ENCODE measurements at places on chromosomes 5 and 9.

GRCh38 chr5:36198281-36198680, 43.4 kb downstream of the NADK2 start:
- DNase-seq = no peak

GRCh38 chr5:113047733-113048652, 71.4 kb downstream of the DCP2 start:
- peak; percentile 25 for DNase-seq

- DNase-seq = no peak
Observed at GRCh38 chr9:22454016-22454415, 7.4 kb downstream of the DMRTA1 start.

GRCh38 chr5:126527892-126528291, 67.1 kb downstream of the ALDH7A1 start:
- DNase-seq = no peak

DNA sequence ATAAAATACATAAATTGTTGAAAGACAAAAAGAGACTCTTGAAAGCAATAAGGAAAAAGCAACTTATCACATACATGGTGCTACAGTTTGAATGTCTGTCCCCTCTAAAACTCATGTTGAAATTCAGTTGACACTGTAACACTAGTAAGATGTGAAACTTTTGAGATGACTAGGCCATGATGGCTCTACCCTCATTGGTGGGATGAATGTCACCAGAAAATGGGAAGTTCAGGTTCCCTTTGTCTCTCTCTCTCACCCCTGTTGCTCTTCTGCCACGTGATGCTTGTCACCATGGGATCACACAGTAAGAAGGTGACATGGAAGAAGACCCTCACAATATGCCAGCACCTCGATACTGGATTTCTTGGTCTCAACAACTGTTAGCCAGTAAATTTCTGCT, 50.3 kb upstream of the SPTLC1 start:
- no peak for DNase-seq

- DNase-seq = peak; percentile 71
Observed at GRCh38 chr9:132160802-132161742, 786 bp upstream of the NTNG2 start.

GRCh38 chr9:119273984-119274665, 95.1 kb downstream of the BRINP1 start:
- no peak for DNase-seq

GRCh38 chr5:6266671-6267197, 111.6 kb downstream of the MED10 start:
- DNase-seq = no peak

- DNase-seq = peak; percentile 52
Observed at GRCh38 chr9:135156525-135157510, 69.3 kb downstream of the OLFM1 start.

DNA sequence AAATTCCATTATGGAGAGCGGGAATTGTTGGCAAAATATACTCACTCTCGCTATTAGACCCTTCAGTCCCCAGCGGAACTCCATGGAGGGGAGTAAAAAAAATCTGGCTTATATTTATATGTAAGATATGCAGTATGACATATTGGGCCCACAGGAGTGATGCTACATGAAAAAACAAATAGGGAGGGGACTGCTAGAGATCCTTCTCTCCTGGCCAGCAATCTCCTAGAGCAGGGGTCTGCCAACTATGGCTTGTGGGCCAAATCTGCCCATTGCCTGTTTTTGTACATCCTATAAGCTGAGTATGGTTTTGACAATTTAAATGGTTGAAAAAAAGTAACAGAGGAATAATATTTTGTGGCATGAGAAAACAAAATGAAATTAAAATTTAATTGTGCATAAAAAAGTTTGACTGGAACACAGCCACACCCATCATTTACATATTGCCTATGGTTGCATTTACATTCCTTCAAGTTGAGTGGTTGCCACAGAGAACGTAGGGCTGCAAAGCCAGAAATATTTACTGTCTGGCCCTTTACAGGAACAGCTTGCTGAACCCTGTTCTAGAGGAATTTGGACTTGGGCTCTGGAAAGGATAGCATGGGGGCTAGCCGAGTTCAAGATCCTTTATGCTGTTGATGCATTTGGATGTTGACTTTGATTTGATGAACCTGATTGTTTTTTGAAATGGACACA, 197.3 kb upstream of the CLINT1 start:
- DNase-seq = no peak

GRCh38 chr5:77812926-77813589, 36.9 kb upstream of the TBCA start:
- no peak for DNase-seq

GRCh38 chr9:76114144-76114543, 223.7 kb downstream of the PCSK5 start:
- DNase-seq = no peak

GRCh38 chr9:135849181-135849580, 58.2 kb downstream of the CAMSAP1 start:
- no peak for DNase-seq

- no peak for DNase-seq
Observed at GRCh38 chr9:35280399-35280798, 118.6 kb downstream of the UNC13B start.

GRCh38 chr5:103514371-103514770, 48.2 kb downstream of the NUDT12 start:
- DNase-seq = no peak

- DNase-seq = no peak
Observed at GRCh38 chr5:62395210-62395950, 8.3 kb downstream of the DIMT1 start.

GRCh38 chr9:29068461-29068860, 1495.2 kb upstream of the C9orf72 start:
- no peak for DNase-seq

DNA sequence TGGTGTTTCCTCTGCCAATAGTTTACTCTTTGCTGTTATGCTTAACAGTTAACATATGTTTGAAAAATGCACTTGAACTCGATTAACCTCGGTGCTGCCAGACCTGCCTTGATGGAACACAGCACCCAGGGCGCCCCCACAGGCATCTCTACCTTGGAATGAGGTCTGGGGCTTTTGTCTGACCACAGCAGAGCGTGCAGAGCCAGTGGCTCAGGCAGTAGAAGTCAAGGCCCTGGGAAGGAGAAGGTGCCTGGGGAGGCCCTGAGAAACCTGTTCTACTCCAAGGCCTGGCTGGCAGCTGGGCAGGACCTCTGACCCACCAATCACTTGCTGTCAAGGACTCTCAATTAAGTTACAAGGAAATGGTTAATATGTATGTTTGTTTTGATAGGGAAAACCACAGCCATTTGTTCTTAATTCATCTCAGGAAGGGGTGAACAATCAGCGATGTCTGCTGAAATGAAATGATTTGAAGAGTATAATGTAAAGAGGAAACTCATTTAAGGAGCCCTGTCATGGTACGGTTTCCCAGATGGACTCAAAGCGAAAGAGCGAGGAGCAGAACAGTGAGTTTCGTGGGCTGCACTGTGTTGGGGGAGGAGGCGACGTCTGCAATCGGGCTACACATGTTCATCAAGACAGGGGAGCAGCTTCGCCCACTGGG, 21.9 kb downstream of the MACROH2A1 start:
- peak; percentile 45 for DNase-seq

- DNase-seq = no peak
Observed at GRCh38 chr5:62283005-62283404, 23.0 kb upstream of the KIF2A start.

GRCh38 chr5:108749128-108749861, 1.6 kb downstream of the FER start:
- DNase-seq = peak; percentile 65

GRCh38 chr9:125586172-125586511, 120.9 kb downstream of the MAPKAP1 start:
- no peak for DNase-seq

DNA sequence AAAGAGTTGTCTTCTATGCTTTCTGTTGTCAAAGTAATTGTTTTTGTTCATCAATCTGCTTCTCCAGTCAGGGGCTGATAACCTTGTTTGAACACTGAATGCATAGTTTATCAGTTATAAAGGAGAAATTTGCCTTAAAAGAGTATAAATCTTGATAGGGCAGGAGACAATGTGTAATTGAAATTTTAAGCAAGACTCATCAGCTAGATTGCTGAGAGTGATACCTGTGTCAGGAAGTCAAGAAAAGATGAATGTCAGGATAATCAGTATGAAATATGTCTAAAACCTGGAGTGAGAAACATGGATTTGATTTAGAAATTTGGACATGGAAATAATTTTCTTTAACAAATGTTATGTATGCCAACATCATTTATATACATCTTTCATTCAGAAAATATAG, 1258.1 kb downstream of the EFNA5 start:
- DNase-seq = no peak

- DNase-seq = no peak
Observed at GRCh38 chr9:106625259-106625789, 237.6 kb upstream of the ZNF462 start.

DNA sequence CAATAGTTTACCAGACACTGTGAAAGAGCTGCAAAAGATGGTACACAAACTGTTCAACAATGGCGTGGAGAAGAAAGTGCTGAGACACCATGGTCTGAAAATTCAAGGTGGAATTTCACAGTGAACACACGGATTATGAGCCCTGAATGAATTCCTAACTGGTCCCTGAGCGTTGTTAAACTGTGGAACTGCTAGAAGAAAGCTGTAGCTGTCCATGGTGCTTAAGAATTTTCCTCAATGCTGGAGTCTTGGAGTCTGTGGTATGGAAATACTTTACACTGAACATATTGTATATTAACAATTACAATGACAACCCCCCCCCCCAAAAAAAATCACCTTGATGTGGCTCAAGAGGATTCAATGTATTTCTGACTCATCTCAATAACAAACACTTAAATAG, 68.5 kb downstream of the SLC24A2 start:
- DNase-seq = no peak

DNA sequence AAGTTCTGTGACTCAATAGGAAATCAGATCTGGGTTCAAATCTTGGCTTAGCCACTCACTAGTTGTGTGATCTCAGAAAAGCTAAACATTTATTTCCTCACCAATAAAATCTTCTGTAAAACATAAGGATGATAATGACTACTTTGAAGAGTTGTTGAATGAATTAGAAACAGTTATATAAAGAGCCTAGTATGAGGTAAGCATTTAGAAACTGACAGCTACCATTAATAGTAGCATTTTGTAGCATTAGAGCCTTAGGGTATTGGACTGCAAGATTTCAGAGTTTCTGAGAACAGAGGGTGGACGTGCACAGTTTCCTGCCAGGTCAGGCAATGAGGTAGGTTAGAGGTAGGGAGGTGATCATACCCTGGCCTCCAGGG, 293.2 kb downstream of the CWC27 start:
- DNase-seq = peak; percentile 41

DNA sequence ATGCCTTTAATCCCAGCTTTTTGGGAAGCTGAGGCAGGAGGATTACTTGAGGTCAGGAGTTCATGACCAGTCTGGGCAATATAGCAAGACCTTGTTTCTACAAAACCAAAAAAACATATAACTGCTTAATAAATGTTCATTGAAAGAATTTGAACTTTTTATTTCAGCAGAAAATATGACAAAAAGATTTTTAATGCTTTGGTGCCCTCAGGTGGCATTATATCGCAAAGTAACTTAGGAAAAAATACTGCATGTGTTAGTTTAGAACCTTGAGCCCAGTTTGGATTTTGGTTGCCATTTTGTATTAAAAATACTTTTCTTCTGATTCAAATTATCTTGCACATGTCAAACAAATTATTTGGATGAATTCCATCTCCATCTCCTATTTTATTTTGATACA, 103.2 kb downstream of the GPBP1 start:
- peak; percentile 9 for DNase-seq

GRCh38 chr9:98961513-98962180, 17.9 kb downstream of the COL15A1 start:
- DNase-seq = no peak

DNA sequence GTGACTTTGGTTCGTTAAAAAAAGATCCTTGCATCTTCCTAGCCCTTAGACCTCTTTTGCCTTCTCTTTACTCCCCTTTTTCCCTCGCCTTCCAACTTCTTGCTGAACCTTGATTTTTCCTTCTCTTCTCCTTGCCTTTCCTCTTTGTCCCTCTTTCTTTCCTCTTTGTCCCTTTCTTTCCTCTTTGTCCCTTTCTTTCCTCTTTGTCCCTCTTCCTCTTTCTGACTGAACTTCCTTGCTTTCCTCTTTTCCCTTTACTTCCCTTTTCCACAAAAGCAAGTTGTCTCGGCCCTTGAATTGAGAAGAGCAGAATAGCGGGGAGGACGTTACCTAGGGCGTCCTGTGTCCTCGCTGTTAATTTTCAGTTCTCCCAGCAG, 1.4 kb upstream of the MLLT3 start:
- DNase-seq = no peak

DNA sequence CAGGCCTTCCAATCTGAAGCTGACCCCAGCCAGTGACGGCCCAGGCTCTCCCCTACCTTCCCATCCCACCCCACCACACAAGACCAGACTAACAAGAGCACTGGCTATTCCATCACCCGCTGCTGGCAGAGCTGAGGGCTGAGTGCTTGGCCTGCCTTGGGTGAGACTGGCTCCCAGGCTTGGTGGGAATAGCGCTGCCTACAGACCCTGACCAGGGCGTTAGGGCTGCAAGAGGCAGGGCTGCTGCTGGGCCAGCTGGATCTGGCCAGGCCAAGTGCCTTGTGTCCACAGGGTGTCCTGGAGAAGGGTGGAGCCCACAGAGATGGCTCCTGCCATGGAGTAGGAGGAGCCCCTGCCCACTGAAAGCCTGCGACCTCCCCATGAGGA, 31.6 kb upstream of the ANGPTL2 start:
- no peak for DNase-seq

DNA sequence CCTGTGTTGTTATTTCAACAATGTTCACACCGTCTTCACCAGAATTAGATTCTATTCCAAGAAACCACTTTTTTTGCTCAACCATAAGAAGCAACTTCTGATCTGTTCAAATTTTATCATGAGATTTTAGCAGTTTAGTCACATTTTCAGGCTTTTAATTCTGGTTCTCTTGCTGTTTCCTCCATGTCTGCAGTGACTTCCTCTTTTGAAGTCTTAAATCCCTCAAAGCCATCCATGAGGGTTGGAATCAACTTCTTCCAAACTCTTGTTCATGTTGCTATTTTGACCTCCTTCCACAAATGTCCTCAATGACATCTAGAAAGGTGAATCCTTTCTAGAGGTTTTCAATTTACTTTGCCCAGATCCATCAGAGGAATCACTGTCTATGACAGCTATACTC, 25.7 kb upstream of the ENTREP1 start:
- DNase-seq = no peak

DNA sequence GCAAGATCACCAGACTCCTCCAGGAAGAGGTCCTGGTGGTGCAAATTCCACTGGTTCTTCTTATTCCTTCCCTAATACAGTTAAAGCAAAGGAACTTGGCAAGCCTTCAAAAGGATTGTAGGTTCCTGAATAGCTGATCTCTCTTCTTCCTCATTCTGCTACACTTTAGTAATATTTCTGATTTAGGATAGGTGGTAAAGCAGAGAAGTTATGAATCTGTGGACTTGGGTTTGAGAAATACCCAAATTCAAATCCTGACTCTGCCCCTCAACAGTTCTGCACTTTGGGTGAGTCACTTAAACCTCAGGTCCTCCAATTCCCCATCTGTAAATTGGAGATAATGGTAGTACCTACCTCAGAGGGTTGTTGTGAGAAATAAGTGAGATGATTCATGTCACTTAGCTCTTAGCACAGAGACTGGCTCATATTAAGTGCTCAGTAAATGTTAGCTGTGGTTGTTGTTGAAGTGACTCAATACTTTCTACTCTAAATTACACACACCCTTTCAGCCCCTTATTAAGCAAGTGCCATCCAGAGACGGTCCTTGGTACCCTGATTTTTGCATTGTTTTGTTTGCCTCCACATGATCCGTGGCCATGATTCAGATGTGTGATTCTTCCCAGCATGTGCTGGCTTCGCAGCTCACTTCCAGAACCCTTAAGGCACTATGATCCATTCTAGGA, 5.2 kb downstream of the SH3RF2 start:
- no peak for DNase-seq

All from GM20000 (cell line).